ENCODE measurements at places on chromosomes 6 and 20.

DNA sequence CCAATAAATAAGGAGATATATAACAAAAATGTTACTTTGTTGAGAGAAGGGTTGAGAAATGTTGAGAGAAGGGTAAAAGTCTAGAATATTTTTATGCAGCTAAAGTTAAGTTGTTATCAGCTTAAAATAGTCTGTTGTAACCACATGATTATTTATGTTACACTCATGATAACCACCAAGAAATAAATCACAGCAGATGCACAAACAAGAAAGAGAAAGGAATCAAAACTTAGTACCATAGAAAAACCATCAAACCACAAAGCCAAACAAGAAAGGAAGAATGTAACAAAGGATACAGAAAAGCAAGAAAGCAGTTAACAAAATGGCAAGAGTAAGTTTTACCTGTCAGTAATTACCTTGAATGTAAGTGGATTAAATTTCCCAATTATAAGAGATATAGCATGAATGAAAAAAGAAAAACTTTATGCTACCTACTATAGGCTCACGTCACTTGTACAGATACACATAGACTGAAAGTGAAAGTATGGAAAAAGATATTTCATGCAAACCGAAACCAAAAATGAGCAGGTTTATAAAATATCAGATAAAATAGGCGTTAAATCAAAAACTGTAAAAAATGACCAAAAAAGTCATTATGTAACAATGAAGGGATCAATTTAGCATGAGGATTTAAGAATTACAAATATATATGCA is 93.6 kb downstream of the STXBP5 start:
- DNase-seq: no peak

GRCh38 chr6:8506126-8506525 is 70.8 kb upstream of the SLC35B3 start:
- DNase-seq: no peak

GRCh38 chr20:25399037-25399430 is 8.4 kb upstream of the ABHD12 start:
- peak; percentile 72 for DNase-seq

DNA sequence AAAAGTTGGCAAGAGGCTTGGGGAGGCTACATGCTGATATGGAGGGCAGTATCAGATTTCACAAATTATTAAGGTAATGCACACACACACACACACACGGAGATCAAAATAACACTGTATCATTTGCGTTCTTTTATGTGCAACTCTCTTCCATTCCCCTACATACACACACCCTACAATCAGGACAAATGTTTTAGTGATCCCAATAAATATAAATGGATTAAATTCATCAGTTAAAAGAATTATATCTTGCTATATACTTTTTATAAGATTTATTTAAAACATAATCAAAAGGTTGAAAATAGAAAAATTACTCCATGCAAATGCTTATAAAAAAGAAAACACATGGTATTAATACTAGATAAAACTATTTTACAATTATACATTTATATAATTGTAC is 25.9 kb downstream of the TMX4 start:
- DNase-seq: no peak

GRCh38 chr20:59945731-59946130 is 5.5 kb downstream of the FAM217B start:
- DNase-seq: no peak

- DNase-seq: no peak
Measured at GRCh38 chr6:52393780-52394179, 26.4 kb upstream of the EFHC1 start.

DNA sequence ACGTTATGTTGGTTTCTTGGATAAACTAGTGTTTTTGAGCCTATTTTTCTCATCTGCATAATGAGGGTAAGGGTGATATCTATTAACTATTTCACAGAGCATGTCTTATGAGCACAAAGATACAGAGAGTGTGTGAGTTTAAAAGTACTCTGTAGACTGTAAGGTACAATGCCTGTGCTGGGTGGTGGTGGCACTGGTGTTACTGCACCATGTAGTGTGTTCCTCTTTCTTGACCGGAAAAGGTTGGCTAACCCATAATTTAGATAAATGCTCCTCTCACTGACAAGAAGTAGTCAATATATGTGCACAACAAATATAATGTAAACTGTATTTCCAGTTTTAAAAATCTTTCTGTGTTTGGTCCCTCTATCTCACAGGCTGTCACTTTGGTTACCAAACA is 116.2 kb upstream of the MMS22L start:
- DNase-seq: no peak

GRCh38 chr6:31791324-31792089 is 4.0 kb downstream of the VARS1 start:
- DNase-seq: peak; percentile 4

GRCh38 chr20:22796469-22797077 is 212.2 kb upstream of the FOXA2 start:
- DNase-seq: no peak

- DNase-seq: no peak
Measured at GRCh38 chr6:7579851-7580250, 10.1 kb upstream of the SNRNP48 start.

DNA sequence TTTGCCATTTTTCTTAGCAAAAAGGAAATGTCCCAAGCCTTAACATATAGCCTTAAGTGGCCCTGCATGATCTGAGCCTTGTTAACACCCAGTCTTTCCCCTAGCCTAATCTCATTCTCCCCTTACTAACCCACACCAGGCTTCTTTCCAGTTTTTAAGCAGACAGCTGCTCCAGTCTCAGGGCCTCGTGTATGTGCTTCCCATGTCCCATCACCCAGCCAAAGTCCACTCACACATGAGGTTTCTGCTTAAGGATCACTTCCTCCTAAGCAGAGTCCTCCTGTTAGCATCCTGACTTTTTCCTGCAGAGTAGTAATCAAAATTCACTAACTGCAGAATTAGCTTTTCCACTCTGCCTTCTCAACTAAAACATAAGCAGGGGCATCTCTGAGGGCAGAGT is 96.1 kb downstream of the SMLR1 start:
- DNase-seq: no peak

DNA sequence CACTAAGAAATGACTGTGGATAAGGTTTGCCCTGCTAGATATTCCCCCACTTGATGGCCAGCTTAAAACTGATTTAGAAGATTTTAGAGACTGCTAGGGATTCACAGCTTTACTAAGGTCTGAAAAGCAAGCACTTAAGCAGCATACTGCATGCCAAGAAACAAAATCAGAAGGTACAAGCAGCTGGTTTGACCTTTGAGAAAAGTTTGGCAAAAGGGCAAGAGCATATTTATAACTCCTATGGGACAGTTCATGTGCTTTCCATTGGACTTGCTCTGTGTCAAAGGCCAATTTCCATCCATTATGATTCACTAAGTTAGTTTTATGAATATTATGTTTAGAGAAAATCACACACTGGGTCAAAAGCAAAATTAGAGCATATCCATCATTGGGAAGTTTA is 402.8 kb downstream of the PKHD1 start:
- no peak for DNase-seq

- no peak for DNase-seq
Measured at GRCh38 chr20:2364044-2364443, 16.7 kb upstream of the TGM6 start.

DNA sequence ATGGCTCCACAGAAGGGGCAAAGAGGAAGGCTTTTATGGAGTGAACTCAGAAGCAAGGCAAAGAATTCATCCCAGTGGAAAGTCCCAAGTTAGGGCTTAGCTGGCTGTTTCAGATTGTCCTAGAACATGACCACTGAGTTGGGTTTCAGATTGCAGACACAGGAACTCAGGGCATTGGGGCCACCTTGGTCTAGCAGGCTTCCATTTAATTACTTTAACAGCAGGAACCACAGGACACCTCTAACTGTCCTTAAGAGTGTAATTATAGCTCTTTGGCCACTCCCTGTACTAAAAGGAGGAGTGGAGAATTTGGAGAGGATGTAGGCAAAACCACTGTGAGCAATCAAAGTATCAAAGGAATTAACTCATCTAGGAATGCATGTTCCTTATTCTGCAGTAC is 150.6 kb upstream of the AGPAT4 start:
- DNase-seq: no peak

DNA sequence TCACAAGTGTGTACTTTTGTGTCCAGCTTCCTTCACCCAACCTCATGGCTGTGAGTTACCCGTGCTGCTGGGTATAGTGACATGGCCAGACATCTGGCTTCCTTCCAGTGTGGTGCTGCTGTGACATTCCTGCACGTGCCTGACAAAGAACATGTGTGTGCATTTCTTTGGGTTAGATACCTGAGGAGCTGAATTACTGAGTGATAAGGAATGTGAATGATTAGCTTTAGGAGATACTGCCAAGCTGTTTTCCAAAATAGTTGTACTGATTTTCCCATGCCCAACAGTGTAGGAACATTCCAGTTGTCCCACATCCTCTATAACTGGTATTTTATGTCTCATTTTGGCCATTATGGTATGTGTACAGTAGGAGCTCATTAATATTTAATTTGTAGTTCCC is 132.5 kb downstream of the PREX1 start:
- DNase-seq: no peak

- no peak for DNase-seq
Measured at GRCh38 chr20:50304501-50304856, 113.8 kb downstream of the CEBPB start.

GRCh38 chr20:49343246-49343645 is 65.4 kb upstream of the ZNFX1 start:
- DNase-seq: no peak

- peak; percentile 56 for DNase-seq
Measured at GRCh38 chr6:28807682-28808280, 116.0 kb downstream of the TRIM27 start.

- no peak for DNase-seq
Measured at GRCh38 chr20:23727016-23727415, 23.7 kb downstream of the CST1 start.

- peak; percentile 5 for DNase-seq
Measured at GRCh38 chr6:31158863-31159855, 770 bp downstream of the TCF19 start.

- peak; percentile 99 for DNase-seq
Measured at GRCh38 chr20:5126512-5127203, at the start of gene CDS2. TSS of gene CDS2 (plus strand) at chr20:5127008. CDS start at chr20:5127093, 85 bp downstream.

DNA sequence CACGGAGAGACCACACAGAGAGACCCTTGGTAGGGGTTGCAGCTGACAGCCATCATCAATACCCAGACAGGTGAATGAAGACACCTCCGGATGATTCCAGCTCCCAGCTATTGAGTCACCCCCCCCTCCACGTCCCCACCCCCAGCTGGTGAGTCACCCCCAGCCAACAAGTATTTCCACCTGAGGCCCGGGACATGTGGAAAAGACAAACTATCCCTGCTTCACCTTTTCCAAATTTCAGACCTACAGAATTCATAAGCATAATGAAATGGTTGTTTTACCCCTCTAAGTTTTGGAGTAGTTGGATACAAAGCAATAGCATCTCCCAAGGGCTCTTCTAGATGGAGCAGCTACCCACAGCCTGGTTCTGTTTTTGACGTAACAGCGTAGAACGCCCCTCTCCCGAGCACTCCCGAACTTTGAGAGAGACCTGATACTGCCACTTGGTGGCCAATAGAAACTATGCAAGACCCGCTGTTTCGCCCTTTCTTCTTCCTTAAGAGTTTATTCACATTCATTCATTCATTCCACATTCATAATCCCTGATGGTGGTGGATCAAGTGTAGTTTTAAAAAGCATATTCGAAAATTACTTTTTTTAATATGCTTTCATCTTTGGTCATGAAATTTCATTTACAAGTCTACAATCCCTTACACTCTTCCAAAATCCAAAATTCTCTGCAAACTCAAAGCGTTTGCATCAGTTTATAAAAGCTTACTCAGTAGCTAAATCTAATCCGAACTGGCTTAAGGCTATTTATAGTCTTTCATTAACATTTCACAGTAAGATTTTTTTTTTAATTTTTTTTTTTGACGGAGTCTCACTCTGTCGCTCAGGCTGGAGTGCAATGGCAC is 15.1 kb upstream of the PPP1R16B start:
- DNase-seq: peak; percentile 66

DNA sequence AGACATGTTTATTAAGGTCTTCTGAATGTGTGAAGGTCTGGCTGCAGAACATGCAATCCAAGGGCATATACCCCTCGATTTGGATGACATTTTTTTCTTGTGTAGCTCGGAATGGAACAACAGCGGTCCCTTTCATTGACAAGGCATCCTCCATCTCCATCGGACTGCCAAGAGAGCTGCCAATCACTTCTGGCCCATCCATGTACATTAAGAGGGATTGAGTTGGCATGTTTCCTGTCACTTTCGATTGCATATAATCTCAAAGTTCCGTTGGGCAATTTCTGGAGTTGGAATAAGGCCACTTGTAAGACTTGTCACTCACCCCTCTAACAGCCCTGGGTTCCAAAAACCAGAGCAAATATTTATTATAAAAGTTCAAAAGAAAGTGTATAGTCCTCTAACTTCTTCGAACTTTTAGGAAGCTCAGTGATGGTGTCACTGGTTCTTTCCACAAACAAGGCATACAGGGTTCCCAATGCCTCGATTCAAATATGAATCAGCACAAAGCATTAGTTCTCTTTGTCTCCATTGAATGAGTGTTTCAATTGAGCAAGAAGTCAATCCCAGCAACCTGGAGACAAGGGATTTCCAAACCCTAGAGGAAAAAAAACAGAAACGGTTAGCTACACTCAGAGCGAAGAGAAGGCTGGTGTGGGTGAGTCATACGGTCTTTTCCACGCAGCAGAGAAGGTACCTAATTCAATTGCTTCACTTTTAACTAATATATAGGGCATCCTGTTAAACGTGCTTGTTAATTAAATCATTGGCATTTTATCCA is 10.9 kb downstream of the ZNF217 start:
- DNase-seq: no peak

DNA sequence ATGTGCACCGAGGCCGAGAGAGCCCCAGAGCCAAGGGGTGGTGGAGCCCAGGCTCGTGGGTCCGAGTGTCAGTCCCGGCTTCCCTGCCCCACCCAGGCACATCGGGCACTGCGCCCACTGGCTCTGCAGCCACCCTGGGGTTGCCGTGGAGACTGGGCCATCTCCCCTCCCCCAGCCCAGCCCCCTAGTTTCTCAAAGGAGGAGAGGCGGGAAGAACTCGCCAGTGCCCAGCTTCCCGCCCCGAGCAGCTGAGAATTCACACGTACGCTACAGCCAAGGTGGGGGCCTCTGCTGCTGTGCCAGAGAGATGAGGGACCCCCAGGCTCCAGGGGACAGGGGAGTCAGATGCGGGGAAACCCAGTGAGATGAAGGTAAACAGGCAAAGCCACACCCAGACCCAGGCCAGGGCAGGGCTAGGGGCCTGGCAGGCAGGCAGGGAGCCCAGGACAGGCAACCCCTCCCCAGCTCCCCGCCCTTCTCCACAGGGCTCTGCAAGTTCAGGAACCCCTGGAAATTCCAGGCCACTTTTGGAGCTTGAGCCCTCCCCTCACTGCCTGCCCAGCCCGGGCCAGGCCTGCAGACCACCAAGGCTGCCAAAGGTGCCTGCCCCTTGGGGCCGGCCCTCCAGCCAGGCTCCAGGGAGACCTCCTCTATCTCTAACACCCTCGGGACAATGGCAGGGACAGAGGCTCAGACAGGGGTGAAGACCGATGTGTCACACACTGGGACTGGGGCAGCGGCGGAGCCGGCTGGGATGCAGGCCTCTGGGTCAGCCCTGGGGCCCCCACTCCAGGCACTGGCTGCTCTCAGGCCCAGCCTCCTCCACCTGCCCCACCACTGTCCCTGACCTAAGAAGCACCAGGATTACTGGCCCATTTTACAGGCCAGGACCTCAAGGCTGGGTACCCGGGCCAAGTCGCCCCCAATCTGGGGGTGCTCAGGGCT is 6.0 kb downstream of the LAMA5 start:
- DNase-seq: no peak

All from NCI-H2081 (cell line).